Trophoblast cell (in vitro differentiated cells and primary cell): ENCODE measurements at places on chromosomes 7 and 10.

GRCh38 chr10:15209827-15210509 lies 41.5 kb upstream of the NMT2 start:
- peak; percentile 76 for DNase-seq
- H3K4me1 ChIP-seq = peaks cover 3% of the 10 kb centered on the region
- peaks cover 20% of the 10 kb centered on the region for H3K36me3 ChIP-seq
- H3K27me3 ChIP-seq = no peaks in the 10 kb centered on the region
- no peak overlapping the region for H3K4me3 ChIP-seq
- no peak overlapping the region for H3K27ac ChIP-seq

DNA sequence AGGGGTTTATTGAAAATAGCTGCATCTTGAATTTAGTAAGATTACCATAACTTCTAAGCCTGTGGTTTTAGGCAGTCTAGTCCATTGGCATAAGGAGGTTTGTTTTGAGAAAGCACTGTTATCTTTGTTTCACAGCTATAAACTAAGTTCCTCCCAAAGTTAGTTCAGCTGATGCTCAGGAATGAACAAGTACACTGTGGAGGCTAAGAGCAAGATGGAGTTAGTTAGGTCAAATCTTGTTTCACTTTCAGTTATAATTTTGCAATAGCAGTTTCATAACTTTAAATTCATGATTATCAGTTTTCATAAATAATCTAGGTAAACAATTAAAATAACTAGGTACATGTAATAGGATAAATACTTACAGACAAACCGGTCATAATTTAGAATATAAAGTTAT lies 15.4 kb downstream of the SEC61G start:
- no peaks in the 10 kb centered on the region for H3K4me1 ChIP-seq
- peaks cover 3% of the 10 kb centered on the region for H3K36me3 ChIP-seq
- H3K27ac ChIP-seq = no peak overlapping the region
- no peak overlapping the region for H3K4me3 ChIP-seq
- no peaks in the 10 kb centered on the region for H3K27me3 ChIP-seq

DNA sequence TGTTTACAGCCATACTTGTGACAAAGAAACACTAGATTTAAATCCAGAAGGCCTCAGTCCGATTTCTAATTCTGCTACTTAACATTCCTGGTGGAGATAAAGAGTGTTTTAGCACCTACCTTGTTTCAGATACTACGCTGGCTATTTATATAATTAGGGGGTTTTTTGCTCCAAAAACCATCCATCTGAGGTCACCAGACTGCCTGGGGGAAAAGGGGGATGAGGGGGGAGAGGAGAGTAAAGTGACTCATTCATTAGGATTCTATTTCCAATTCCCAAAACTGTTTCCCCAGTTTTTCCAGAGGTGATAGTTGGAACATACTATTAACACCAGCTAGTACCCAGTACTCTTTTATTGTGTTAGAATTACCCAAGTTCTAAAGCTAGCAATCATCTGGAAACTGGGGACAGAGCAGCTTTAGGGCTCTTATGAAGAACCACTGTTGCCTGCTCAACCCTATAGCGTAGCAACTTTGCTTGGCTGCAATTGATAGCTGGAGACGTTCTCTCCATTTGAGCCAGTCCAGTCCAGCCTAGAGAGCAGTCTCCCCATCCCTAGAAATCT lies 6.6 kb downstream of the GCC1 start:
- DNase-seq = no peak
- no peak overlapping the region for H3K27ac ChIP-seq
- peaks cover 2% of the 10 kb centered on the region for H3K4me1 ChIP-seq
- no peaks in the 10 kb centered on the region for H3K27me3 ChIP-seq

- no peaks in the 10 kb centered on the region for H3K36me3 ChIP-seq
- DNase-seq = no peak
- no peak overlapping the region for H3K4me3 ChIP-seq
- H3K27ac ChIP-seq = no peak overlapping the region
Observed at GRCh38 chr10:75410132-75411005, 8.8 kb upstream of the ZNF503 start.

DNA sequence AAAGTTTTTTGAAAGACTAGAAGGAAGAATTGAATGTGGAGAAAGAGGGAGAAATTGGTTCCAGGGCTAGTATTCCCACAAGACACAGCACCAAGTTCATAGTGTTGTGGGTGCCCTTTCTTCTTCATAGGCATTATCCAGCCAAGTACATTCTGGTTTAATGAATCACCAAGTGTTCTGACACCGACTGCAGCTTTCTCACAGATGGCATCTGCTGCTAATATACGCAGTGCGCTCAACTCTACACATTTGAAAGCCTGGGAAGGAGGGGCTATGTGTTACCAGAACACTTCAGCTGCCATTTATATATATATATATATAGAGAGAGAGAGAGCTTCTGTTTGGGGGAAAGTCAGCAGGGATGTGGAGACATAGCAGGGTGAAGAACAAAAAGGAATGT lies 1168.4 kb downstream of the GATA3 start:
- no peak overlapping the region for H3K27ac ChIP-seq
- no peaks in the 10 kb centered on the region for H3K4me1 ChIP-seq

GRCh38 chr7:7761340-7761973 lies 43.0 kb upstream of the RPA3 start:
- H3K4me1 ChIP-seq = peaks cover 4% of the 10 kb centered on the region
- peak overlapping the region; percentile 46 for H3K27ac ChIP-seq
- no peaks in the 10 kb centered on the region for H3K27me3 ChIP-seq
- H3K4me3 ChIP-seq = no peak overlapping the region

GRCh38 chr10:44377651-44378310 lies 7.1 kb downstream of the CXCL12 start:
- peaks cover under 1% of the 10 kb centered on the region for H3K4me1 ChIP-seq
- no peak overlapping the region for H3K4me3 ChIP-seq
- no peaks in the 10 kb centered on the region for H3K27me3 ChIP-seq
- no peak for DNase-seq

DNA sequence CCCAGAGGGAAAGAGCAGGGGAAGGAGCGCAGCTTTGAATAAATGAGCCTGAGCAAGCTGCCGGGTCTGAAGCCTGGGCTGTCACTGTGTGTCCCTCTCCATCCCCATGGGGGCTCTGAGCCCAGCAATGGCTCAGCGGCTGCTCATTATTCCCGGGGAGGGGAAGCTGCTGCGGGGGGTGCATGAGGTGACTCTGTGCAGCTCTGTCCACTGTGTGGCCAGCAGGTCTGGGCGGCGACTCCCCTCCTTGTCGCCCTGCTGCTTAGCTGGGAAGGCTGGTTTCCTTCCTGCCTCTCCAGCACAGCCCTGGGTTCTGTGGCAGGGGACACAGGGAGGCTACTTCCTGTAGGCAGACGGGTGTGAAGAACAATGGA lies 234.2 kb downstream of the PRPF18 start:
- peaks cover 2% of the 10 kb centered on the region for H3K36me3 ChIP-seq
- no peak overlapping the region for H3K27ac ChIP-seq
- H3K4me1 ChIP-seq = no peaks in the 10 kb centered on the region

- no peaks in the 10 kb centered on the region for H3K36me3 ChIP-seq
- H3K4me3 ChIP-seq = no peak overlapping the region
- H3K27ac ChIP-seq = no peak overlapping the region
- DNase-seq = no peak
Observed at GRCh38 chr7:83842894-83843293, 194.0 kb upstream of the SEMA3E start.

GRCh38 chr7:48388911-48389310 lies 217.7 kb downstream of the ABCA13 start:
- H3K4me3 ChIP-seq = no peak overlapping the region
- no peaks in the 10 kb centered on the region for H3K36me3 ChIP-seq
- H3K27me3 ChIP-seq = no peaks in the 10 kb centered on the region
- H3K4me1 ChIP-seq = no peaks in the 10 kb centered on the region

DNA sequence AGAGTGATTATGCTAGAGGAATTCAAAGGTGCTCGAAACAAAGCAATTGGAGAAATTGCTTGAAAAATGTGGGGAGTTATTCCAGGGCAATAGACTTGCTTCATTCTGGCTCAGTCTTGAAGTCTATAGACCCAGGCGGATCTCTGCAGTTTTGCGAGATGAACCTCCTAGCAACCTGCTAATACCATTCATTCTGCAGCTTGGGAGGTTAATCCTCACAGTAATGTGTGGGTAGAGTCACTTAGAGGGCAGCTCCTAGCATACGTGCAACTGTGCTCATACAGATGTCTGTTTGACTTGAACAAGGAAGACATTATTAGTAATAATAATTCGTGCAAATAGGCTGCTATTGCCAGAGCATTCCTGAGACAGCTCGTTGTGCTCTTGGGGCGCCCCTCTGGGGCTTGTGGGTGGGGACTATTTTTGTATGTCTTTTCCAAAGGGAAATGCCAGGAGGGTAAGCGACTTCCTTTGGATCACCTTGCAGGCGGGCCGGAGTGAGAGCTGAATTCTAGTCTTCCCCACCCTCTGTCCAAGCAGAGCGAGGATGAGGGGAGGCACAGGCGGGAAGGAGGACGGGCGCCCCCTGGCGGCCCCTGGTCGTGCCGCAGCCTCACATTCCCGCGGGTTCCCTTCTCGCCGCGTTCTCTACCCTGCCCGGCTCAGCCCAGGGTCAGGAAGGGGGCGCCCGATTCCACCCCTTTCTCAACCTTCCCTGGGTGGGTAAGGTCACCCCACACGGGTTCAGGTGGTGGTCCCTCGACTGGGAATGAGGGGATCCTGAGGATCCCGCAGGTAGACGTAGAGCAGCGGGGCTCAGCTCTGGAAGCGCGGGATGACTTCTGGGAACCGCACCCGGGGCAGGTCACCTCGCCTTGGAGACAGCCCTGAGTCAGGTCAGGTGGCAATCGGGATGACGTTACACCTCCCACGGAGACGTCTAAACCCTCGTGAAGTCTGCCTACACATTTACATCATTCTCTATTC lies 241.5 kb downstream of the PHTF2 start:
- peak; percentile 47 for DNase-seq
- H3K27me3 ChIP-seq = no peaks in the 10 kb centered on the region
- H3K27ac ChIP-seq = no peak overlapping the region
- no peaks in the 10 kb centered on the region for H3K36me3 ChIP-seq
- H3K4me3 ChIP-seq = no peak overlapping the region

- no peaks in the 10 kb centered on the region for H3K4me1 ChIP-seq
- no peaks in the 10 kb centered on the region for H3K27me3 ChIP-seq
- H3K36me3 ChIP-seq = no peaks in the 10 kb centered on the region
- peak; percentile 9 for DNase-seq
- H3K27ac ChIP-seq = no peak overlapping the region
Observed at GRCh38 chr10:42875798-42876341, 93.3 kb downstream of the BMS1 start.

- DNase-seq = peak; percentile 87
- peak overlapping the region; percentile 52 for H3K27ac ChIP-seq
- H3K4me3 ChIP-seq = no peak overlapping the region
- H3K27me3 ChIP-seq = no peaks in the 10 kb centered on the region
- H3K36me3 ChIP-seq = no peaks in the 10 kb centered on the region
Observed at GRCh38 chr7:142375710-142376313, 118.0 kb upstream of the PRSS58 start.

DNA sequence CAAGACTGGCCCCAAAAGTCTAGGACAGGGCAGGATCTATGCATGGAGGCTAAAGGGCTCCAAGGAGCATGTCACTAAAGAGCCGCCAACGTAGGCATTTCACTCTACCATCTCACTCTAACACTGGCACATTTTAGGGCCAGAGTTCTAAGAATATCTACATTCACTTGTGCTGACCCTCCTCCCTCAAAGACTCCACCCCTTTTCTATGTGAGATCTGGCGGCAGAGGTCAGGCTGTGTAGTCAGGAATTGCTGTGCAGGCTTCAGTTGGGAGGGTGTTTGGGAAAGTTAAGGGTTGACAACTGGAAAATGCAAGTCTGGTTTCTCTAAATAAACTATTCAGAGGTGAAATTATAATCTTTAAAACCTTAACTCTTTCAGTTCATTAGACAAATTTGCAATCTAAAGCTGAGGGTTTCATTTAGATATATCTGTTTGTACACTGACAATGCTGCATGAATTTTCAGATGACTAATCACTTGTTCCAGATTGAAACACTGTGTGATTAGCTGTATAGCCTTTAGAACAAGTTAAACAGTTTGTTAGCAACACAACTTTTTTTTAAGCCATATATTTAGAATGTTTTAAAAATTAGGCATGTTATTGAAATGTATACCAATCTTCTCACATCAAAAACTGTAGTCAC lies 18.2 kb downstream of the LMOD2 start:
- H3K27me3 ChIP-seq = no peaks in the 10 kb centered on the region
- H3K4me1 ChIP-seq = peaks cover 5% of the 10 kb centered on the region
- no peak for DNase-seq

GRCh38 chr7:29207162-29207801 lies 12.7 kb downstream of the CHN2 start:
- peaks cover 9% of the 10 kb centered on the region for H3K4me1 ChIP-seq
- peaks cover 8% of the 10 kb centered on the region for H3K36me3 ChIP-seq
- no peak for DNase-seq
- no peaks in the 10 kb centered on the region for H3K27me3 ChIP-seq
- H3K4me3 ChIP-seq = no peak overlapping the region

DNA sequence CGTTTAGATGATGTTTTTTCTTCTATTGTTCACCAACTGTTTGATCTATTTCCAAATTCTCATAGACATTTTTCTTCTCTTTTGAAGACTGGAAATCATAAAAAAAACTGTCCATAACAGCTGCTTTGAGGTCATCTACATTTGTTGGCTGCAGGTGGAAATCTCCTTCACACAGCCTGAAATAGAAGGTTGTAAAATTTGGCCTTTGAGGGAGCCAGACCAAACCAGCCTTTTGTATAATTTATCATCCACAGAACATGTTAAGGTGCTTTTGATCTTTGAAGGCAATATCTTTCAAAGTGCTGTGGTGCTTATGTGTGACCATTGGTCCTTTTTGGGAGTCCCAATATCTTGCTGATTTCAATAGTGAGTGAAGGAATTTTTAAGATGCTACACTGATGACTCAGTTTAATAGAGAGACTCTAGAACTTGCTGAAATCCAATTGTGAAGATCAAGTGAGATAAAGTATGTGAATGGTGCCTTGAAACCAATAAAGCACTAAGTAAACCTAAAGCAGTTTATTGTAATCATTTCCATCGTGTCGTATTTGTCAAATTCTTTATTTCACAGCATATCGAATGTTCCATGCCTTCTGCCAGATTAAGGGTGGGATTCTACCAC lies 5.4 kb downstream of the FERD3L start:
- no peak overlapping the region for H3K4me3 ChIP-seq
- DNase-seq = no peak
- peaks cover 18% of the 10 kb centered on the region for H3K27me3 ChIP-seq
- H3K36me3 ChIP-seq = no peaks in the 10 kb centered on the region

DNA sequence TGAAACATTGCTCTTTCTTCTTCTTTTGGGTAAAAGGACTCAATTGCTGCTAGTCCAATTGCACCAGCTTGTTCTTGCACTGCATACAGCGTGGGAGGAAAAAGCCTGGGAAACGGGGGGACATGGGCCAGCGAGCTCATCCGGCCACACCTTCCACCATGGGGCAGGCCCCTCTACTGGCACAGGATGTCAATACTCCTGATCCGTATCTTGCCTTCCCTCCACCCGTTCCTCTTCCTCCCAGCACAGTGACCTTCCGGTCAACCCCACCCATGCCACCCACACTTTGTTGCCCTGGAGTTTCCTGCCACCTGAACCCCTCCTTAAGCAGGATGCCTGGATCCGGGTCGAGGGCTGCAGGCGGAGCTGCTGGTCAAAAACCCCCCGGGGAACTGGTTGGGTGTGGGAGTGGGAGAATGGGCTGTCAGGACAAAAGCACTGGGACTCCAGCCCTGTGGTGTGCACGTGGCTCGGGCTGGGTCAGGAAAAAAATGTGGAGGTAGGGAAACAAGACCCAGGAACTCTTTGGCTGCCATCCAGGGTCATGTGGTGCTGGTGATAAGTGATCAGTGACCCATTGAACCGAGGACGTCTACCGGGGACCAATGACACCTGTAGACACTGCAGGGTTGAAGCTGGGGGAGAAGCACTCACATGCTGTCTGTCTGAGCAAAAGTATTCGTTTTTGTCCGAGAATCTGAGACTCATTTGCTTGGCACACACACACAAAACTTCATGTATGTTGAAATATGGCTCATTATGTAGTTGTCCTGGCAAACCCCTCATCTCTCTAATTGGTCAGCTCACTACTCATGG lies 8.1 kb downstream of the IL2RA start:
- H3K4me1 ChIP-seq = no peaks in the 10 kb centered on the region
- DNase-seq = no peak
- no peaks in the 10 kb centered on the region for H3K36me3 ChIP-seq
- no peak overlapping the region for H3K27ac ChIP-seq
